ENCODE measurements at places on chromosomes 4 and X.

- no peak for DNase-seq
Observed at GRCh38 chrX:101208152-101208905, 11.3 kb upstream of the DRP2 start.

- no peak for DNase-seq
Observed at GRCh38 chr4:8601556-8601955, 9.0 kb downstream of the CPZ start.

DNA sequence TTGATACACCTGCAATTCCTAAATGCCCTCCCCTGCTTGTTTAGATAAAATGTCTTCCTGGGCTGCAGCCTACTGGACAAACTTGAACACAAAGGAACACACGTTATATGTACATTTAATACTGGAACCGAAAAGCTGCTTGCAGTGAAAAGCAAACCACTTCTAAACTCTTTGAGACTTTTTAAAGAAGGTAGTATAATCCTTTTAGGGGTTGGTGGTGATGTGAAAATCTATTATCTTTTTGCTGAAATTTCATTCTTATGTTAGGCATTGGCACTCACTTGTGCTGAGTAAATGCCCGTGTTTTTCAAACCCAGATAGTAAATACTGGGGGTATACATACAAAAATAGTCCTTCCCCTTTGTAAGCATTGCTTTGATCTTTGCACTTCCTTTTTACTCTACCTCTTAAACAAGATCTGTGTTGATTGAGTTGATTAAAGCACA, 2.2 kb downstream of the NFKB1 start:
- DNase-seq: peak; percentile 34

DNA sequence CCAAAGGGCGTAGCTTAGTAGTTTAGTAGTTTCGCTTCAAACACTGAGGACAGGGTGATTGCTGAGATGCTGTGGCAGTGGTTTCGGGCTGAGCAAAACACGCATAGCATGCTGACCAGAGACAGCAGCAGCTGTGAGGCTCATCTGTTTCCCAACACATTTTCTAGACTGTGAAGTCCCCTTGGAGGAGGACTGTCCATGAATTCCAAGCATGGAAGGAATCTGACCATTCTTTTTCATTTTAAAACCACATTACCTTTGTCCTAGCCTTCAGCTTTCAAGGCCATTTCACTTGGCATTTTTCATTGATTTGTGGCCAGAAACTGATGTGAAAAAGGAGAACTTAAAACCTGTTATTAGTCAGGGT, 240.9 kb downstream of the PALLD start:
- no peak for DNase-seq

DNA sequence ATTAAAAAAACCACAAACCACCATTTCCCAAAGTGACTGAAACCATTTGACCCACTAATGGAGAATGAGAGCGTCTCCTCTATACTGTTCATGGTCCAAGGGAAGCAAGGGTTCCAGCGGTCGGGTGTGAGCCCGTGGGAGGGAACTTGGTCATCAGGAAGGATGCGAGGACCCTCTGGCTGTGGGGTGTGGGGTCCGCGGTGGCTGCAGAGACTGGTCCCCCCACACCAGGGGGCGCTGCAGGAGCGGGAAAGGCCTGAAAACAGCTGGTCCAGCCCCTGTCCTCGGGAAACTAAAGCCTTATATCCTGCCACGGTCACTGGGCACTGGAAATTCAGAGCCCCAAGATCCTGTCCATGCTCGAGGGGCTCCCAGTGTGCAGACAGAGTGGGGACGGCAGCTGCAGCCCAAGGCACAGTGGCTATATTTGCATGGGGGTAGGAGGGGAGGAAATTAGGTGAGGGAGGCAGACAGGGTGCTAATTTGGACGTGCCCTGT, 4.3 kb downstream of the BLOC1S4 start:
- DNase-seq: peak; percentile 72

- no peak for DNase-seq
Observed at GRCh38 chr4:13903061-13903460, 275.5 kb upstream of the BOD1L1 start.

- DNase-seq: no peak
Observed at GRCh38 chrX:69991685-69992084, 58.1 kb downstream of the AWAT2 start.

DNA sequence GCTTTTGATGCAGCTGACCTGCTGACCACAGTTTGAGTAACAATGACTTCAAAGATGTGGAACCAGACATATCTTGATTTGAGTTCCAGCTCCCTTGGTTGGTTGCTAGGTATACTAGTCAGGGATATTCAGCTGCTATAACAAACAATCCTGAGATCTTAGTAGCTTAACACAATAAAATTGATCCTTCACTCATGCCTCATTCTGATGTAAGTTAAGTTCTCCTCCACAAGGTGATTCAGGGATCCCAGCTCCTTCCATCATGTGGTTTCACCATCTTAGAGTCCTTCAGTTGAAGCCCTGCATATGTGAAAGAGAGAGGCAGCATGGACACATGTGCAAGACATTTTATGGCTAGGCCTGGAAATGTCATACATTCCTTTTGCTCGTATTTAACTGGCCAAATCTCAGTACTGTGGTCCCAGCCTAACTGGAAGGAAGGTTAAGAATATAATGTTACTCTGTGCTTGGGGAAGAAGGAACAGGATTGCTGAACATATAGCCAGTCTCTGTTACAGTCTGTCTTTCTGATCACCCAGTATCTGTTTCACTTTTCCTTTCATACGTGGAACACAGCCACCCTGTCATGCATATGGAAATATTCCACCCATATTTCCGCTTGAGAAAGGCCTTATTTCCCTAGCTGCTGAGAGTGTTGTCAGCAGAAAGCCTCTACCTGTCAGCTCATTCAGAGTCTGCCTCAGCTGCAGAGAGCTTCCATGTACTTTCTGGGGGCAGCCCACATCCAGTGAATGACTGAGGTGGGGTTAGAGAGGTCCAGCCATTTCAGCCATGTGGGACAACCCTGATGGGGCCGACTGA, 7.1 kb downstream of the SMIM9 start:
- DNase-seq: no peak

GRCh38 chrX:148784137-148784536, 283.7 kb downstream of the AFF2 start:
- DNase-seq: no peak

DNA sequence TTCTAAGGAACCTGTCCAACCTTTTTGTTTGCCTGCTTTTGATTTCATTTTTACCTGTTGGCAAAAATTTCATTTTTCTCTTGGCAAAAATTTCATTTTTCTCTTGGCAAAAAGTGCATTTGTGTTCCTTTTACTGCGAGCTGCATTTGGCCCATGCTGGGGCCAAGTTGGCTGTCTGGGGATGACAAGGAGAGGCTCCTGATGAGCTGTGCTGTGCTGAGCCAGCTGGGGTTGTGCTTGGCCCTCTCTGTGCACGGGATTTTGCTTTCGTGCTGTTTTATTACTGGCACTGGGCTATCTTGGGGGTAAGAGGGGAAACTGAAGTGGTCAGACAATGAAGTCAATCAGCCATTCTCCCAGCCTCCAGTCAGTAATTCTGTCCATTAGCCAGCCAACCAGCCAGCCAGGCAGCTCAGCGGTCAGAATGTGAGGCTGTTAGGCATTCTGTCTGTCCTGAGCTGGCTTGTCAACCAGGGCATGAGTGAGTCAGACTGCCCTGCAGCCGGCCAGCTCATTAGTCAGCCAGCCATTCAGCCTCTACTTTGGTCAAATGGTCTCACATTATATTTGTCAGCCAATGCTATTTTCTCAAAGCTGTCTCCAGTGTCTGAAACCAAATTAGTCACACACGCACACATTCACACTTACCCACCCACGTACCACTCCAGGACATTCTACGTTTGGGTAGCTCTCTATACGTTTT, 56.9 kb upstream of the PRPS1 start:
- DNase-seq: no peak

DNA sequence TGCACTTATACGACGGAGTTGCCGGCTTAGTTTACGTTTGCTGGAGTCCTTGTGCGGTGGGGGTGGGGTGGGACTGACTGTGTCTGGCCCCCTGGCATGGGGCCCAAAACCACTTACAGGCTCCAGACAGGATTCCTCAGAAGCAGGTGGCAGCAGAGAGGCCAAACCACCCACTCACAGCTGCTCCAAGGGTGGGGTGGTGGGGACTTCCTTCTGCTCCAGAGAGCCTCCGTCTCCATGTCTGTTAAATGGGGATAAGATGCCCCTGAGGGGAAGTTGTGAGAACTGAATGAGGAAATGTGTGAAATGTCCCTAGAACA, 36.7 kb downstream of the PSAPL1 start:
- DNase-seq: no peak

DNA sequence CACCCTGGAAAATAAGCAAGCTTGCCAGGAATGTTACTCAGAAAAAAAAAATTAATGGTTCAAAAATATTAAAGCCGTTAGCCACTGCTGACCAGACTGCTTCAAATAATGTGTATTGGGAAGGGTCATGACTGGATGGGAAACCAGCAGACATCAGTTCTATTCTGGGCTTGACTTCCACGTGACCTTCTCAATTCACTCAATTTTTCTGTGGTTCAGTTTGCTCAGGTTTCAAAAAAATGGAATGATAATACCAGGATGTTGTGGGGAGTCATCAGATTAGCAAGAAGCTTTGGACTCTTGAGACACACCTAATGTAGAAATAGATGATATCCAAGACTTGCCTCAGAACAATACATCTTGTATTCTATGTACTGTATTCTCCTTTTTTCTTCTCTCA, 541.9 kb upstream of the BOD1L1 start:
- DNase-seq: no peak

DNA sequence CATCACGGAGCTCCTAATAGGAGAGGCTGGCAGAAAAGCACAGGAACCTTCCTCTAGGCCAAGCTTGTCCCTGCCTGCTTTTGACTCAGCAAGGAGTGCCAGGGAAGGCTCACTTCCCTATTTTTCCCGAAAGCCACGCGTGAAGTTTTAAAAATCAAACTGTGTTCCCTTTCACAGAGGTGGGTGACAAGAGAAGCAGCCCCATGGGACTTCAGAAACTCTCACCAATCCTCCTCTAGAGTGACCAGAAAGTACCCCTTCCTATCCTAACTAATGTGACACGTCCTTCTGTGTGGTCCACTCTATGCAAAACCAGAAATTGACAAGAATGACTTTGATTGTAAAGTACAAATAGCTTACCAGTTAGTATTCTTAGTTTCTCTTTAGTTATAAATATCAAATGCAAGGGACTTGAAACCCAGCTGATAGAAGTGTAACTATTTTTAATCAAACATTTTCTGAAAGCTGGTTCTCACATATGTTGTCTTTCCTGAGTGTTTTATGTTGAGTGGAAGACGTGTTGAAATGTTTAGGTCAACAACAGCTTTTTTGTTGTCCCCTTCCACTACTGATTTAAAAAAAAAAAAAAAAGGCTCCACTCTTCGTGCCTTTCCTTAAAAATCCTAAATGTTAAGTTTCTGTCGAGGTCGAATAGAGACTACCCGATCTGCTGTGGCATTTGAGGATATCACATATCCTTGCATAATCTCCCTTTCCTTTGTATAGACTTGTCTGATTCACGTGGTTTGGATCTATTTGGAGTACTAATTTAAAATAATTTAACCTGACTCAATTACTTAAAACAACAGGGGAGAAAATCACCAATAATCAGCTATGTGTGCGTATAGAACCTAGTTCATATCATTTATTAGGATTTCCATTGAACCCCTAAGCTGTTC, 42.1 kb downstream of the NFKB1 start:
- no peak for DNase-seq

- no peak for DNase-seq
Observed at GRCh38 chr4:153166716-153167501, 37.3 kb upstream of the TRIM2 start.

- DNase-seq: no peak
Observed at GRCh38 chr4:90152024-90152423, 24.8 kb downstream of the CCSER1 start.

GRCh38 chrX:50799531-50799961, 14.4 kb downstream of the SHROOM4 start:
- DNase-seq: no peak

- DNase-seq: peak; percentile 45
Observed at GRCh38 chr4:142614621-142615323, 231.3 kb downstream of the INPP4B start.

DNA sequence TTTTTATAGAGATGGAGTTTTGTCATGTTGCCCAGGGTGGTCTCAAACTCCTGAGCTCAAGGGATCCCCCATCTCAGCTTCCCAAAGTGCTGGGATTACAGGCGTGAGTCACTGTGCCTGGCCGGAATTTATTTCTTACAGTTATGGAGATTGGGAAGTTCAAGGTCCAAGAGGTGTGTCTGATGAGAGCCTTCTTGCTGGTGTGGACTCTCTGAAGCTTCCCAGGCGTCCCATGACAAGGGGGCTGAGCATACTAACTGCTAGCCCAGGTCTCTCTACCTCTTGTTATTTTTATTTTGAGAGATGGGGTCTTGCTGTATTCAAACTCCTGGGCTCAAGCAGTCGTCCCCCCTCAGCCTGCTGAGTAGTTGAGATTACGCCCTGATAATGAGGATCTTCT, 2.9 kb upstream of the NSD2 start:
- no peak for DNase-seq

GRCh38 chr4:174210952-174211490, 72.4 kb downstream of the FBXO8 start:
- no peak for DNase-seq

- no peak for DNase-seq
Observed at GRCh38 chr4:160848901-160849760, 1314.7 kb downstream of the FSTL5 start.

DNA sequence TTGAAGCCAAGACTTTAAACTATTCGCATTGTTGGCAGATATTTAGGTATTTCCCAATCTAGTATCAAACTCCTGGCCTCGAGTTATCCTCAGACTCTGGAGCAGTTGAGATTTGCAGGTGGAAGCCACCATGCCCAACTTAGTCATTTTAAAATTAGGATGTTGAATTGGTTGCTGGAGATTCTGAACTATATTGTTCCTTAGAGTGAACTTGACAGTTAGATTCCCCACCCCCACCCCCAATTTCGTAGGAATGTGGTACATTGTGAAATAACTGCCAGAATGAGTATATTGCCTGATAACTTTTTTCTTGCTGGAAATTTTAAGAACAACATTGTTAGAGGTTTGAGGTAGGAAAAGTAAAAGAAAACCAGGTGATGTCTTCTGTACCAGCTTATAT, 2.3 kb downstream of the NOCT start:
- DNase-seq: no peak

DNA sequence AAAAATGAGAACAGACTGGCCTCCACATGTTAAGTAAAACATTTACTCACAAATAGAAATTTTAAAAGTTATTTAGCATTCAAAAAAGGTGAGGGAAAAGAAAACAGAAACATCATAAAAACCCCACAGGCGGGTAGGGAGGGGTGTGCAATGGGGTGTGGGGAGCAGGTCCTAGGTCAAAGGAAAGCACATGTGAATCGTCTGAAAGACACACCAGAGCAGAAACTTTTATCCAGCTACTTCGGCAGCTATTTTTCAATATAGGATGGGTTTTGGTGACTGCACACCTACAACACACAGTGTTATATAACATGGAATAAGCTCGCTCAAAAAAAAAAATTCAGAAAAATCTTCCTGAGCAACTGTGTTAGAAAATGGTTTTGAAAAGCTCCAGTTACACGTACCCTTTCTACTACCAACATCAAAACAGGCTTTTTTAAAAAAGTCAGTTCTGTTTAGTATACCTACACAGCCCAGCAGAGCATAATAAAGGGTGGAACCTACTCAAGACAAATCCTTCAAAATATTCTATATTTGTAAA, 1.6 kb downstream of the OTUD4 start:
- DNase-seq: no peak

Data from T-helper 2 cell (primary cell).